ENCODE measurements at places on chromosomes 16 and 17.
A peak's percentile ranks its signal among the peaks of the same experiment; 100 is the strongest.

GRCh38 chr17:39169101-39169500 lies 3.1 kb upstream of the ARL5C start:
- DNase-seq, result no peak

DNA sequence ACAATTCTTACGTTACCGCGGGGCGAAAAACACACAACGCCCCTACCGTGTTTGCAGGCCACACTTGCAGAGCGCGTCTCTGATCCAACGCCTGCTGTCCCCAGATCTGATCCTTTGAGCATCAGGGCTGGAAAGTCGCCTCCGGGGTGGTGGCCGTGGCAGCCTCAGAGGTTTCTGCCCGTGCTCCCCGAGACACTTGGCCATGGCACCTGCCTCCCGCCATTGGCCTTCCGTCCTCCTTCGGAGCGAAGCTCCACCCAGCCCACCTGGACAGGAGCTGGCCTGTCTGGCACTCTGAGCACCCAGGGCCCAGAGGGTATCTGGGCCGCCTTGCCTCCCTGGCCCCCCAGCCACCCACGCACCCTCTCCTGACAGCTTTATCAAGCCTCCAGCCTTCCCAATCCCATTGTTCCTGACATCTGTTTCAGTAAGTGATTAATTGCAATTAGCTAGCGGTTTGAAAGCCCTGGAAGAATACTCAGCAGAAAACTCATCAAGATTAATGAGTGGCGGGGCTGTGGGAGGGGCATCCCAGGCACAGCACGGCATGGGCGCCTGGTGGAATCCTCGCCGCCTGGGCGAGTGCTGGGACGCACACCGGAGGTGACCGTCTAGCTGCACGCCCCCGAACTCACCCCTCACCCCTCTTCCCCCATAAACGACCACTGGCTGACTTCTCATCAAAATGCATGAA lies 181.5 kb upstream of the GSE1 start:
- no peak for DNase-seq

DNA sequence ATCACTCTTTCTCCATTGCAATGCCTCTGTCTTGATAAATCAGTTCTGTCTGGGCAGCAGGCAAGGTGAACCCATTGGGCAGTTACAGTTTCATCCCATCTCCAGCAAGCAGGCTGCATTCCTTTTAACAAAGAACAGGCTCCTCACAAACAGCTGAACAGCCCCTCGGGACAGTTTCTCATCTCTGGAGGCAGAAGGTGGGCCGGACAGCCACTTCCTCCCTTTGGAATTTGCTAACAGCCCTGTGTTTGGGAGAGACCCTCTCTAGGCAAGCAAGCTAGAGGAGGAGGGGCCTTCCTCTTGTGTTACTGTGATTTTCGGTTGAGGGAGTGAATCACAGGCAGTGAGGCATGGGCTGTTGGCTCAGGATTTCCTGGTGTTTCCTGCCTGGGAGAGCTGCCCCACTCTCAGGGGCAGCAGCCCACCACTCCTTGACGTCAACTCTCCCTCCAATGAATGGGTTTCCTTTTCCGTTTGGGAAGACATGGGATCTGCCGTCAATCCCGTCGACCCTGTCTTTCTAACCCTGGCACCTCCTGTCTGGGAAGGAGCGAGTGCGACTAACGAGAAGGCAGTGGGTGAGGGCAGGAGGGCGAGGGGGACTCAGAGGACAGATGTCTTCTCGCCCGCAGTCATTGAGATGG lies 3.7 kb upstream of the PGS1 start:
- DNase-seq, result no peak

DNA sequence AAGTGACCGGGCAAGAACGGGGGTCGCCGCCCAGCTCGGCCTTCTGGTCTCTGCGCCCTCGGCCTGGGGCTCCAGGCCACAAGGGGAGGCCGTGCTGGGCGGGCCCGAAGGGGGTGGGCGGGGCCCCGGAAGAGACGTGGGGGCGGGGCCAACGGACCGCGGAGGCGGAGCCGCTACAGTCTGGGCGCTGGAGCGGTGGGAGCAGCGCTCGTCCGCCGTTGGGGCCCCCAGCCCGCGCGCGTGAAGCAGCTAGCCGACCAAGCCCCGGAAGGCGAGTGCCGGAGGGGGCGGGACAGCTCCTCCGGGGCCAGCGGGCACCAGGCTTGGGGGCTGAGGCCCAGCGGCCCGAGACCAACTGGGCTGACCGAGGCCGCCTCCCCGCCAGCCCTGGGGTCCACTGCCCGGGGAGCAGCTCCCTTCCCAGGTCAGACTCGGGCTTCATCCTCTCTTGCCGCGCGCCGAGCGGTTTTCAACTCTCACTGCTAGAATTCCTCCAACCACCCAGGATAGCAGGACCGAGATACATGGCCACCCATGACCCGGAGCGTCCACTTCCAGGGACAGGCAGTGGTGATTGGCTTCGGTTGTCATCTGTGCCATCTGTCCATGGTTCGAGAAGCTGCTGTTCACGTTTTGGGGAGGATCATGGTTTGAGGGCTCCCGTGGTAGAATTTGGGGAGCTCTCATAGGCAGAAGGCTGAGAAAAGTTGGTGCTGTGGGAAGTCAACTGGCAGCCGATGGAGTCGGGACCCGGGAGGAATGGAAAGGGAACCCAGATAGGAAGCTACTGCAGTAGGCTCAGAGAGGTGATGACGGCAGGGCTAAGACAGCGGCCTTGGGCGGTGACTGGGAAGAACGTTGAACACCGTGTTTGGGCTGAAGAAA lies 44.6 kb upstream of the LCMT1 start:
- DNase-seq, result peak; percentile 84

GRCh38 chr16:68037841-68038597 lies 14.9 kb downstream of the DUS2 start:
- no peak for DNase-seq

DNA sequence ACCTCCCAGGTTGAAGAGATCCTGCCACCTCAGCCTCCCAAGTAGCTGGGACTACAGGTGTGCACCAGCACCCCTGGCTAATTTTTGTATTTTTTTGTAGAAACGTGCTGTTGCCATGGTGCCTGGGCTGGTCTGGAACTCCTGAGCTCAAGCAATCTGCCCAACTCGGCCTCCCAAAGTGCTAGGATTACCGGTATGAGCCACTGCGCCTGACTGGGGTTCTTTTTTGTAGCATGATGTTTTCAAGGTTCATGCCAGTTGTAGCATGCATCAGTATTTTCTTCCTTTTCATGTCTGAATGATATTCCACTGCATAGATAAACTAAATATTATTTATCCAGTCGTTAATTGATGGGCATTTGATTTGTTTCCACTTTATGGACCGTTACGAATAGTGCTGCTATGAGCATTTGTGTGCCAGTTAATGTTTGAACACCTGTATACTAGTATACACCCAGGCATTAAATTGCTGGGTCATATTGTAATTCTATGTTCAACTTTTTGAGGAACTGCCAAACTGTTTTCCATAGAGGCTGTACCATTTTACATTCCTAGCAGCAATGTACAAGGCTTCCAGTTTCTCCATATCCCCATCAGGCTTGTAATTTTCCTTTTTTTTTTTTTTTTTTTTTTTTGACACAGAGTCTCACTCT lies 24.8 kb upstream of the CEP20 start:
- no peak for DNase-seq
